Activated naive CD4-positive, alpha-beta T cell treated with anti-CD3 and anti-CD28 coated beads for 36 hours (primary cell): ENCODE measurements at places on chromosomes 2 and 18. TPM values are rescaled to one million over a fixed set of nuclear protein-coding genes. Genes with fewer than 3 reads are reported as not detected.

GRCh38 chr2:69169655-69170389 lies 156.8 kb downstream of the ANTXR1 start:
- H3K4me1 ChIP-seq, result no peaks in the 10 kb centered on the region
- no peak overlapping the region for H3K4me3 ChIP-seq
- H3K36me3 ChIP-seq, result no peaks in the 10 kb centered on the region
- no peak overlapping the region for H3K27ac ChIP-seq
- no peak for DNase-seq
- peaks cover 4% of the 10 kb centered on the region for H3K27me3 ChIP-seq

GRCh38 chr18:79393635-79394533 lies 1.8 kb upstream of the NFATC1 start:
- peak overlapping the region; percentile 74 for H3K4me3 ChIP-seq
- H3K27me3 ChIP-seq, result peaks cover 5% of the 10 kb centered on the region
- peaks cover 14% of the 10 kb centered on the region for H3K36me3 ChIP-seq
- peak overlapping the region; percentile 71 for H3K27ac ChIP-seq

- no peak overlapping the region for H3K27ac ChIP-seq
- peaks cover 3% of the 10 kb centered on the region for H3K4me1 ChIP-seq
- no peaks in the 10 kb centered on the region for H3K27me3 ChIP-seq
- H3K36me3 ChIP-seq, result no peaks in the 10 kb centered on the region
- H3K4me3 ChIP-seq, result no peak overlapping the region
- no peak for DNase-seq
Measured at GRCh38 chr2:109508556-109508955, 105.2 kb downstream of the SEPTIN10 start.

- no peak for DNase-seq
- H3K36me3 ChIP-seq, result no peaks in the 10 kb centered on the region
- H3K4me1 ChIP-seq, result no peaks in the 10 kb centered on the region
- no peak overlapping the region for H3K4me3 ChIP-seq
Measured at GRCh38 chr2:162591403-162592083, 247.0 kb downstream of the KCNH7 start.

DNA sequence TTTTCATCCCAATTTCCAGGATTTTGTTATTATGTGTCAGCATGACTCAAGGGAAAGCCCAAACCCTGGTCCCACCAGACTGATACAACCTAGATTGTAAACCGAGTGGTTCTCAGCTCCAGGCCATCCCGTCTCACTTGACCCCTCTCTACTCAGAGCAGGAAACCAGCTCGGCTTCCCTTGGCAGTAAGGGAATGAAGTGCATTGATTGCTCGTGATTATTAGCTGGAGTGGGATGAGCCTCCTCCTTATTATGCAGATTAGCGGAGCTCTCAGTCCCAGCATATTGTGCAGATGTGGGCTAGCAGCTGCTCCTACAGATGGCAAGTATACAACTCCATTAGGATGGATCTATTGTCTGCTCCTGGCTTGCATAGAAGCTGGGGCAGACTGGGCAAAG lies 167.6 kb downstream of the LNPK start:
- no peak overlapping the region for H3K27ac ChIP-seq
- peaks cover 23% of the 10 kb centered on the region for H3K27me3 ChIP-seq
- H3K36me3 ChIP-seq, result no peaks in the 10 kb centered on the region
- DNase-seq, result no peak
- H3K4me3 ChIP-seq, result no peak overlapping the region
- no peaks in the 10 kb centered on the region for H3K4me1 ChIP-seq

GRCh38 chr2:74286725-74287124 lies 56.5 kb downstream of the SLC4A5 start:
- H3K27me3 ChIP-seq, result no peaks in the 10 kb centered on the region
- no peaks in the 10 kb centered on the region for H3K36me3 ChIP-seq
- no peak overlapping the region for H3K4me3 ChIP-seq

- no peak overlapping the region for H3K4me3 ChIP-seq
- H3K36me3 ChIP-seq, result no peaks in the 10 kb centered on the region
- H3K4me1 ChIP-seq, result no peaks in the 10 kb centered on the region
- H3K27me3 ChIP-seq, result no peaks in the 10 kb centered on the region
- no peak for DNase-seq
- no peak overlapping the region for H3K27ac ChIP-seq
Measured at GRCh38 chr18:66931010-66931409, 327.1 kb upstream of the CDH19 start.

DNA sequence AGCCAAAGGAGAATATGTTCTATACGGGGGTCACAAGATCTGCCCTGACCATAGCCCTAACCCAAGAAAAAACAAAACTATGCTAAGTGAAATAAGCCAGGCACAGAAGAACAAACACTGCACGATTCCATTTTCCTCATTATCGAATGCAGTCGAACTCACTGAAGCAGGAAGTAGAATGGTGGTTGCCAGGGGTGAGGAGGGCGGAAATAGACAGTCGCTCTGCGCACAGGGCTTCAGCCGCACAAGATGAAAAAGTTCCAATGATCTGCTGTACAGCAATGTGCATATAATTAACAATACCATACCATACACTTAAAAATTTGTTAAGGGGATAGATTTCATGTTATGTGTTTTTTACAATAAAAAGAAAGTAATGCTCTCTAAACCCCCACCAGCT lies 257.7 kb downstream of the TXNL1 start:
- no peaks in the 10 kb centered on the region for H3K4me1 ChIP-seq
- peaks cover 3% of the 10 kb centered on the region for H3K27me3 ChIP-seq
- H3K27ac ChIP-seq, result no peak overlapping the region
- H3K4me3 ChIP-seq, result no peak overlapping the region

- H3K36me3 ChIP-seq, result no peaks in the 10 kb centered on the region
- peaks cover 10% of the 10 kb centered on the region for H3K4me1 ChIP-seq
- no peak overlapping the region for H3K27ac ChIP-seq
Measured at GRCh38 chr2:147512206-147512605, 332.6 kb upstream of the ACVR2A start.

GRCh38 chr18:21112140-21112473 lies 494 bp upstream of the ROCK1 start:
- H3K36me3 ChIP-seq, result peaks cover 3% of the 10 kb centered on the region
- H3K27me3 ChIP-seq, result no peaks in the 10 kb centered on the region
- H3K27ac ChIP-seq, result peak overlapping the region; percentile 82
- peak; percentile 55 for DNase-seq
- H3K4me1 ChIP-seq, result peaks cover 4% of the 10 kb centered on the region
- H3K4me3 ChIP-seq, result no peak overlapping the region

- DNase-seq, result no peak
- no peaks in the 10 kb centered on the region for H3K4me1 ChIP-seq
- H3K36me3 ChIP-seq, result no peaks in the 10 kb centered on the region
- no peak overlapping the region for H3K27ac ChIP-seq
- H3K4me3 ChIP-seq, result no peak overlapping the region
Measured at GRCh38 chr18:7904529-7904928, 337.4 kb downstream of the PTPRM start.

DNA sequence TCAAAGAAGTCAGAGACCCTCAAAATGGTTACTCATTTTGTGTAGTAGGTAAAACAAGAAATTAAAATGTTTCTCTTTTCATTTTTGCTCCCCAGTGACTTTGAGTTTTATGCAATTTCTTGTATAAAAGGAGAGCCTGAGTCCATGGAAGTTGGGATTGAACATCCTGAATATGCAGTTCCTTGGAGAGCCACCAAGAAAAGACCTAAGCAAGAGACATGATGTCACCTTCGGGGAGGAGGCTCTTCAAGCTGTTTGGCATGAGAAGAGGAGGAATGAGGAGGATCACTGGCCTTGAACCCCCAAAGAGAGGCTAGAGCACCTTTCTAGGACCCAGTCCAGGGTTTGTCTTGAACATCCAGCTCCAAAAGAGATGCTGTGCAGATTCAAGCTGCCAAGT lies 83.5 kb upstream of the STPG4 start:
- no peak overlapping the region for H3K27ac ChIP-seq
- no peaks in the 10 kb centered on the region for H3K36me3 ChIP-seq
- no peak overlapping the region for H3K4me3 ChIP-seq
- no peak for DNase-seq
- no peaks in the 10 kb centered on the region for H3K4me1 ChIP-seq

DNA sequence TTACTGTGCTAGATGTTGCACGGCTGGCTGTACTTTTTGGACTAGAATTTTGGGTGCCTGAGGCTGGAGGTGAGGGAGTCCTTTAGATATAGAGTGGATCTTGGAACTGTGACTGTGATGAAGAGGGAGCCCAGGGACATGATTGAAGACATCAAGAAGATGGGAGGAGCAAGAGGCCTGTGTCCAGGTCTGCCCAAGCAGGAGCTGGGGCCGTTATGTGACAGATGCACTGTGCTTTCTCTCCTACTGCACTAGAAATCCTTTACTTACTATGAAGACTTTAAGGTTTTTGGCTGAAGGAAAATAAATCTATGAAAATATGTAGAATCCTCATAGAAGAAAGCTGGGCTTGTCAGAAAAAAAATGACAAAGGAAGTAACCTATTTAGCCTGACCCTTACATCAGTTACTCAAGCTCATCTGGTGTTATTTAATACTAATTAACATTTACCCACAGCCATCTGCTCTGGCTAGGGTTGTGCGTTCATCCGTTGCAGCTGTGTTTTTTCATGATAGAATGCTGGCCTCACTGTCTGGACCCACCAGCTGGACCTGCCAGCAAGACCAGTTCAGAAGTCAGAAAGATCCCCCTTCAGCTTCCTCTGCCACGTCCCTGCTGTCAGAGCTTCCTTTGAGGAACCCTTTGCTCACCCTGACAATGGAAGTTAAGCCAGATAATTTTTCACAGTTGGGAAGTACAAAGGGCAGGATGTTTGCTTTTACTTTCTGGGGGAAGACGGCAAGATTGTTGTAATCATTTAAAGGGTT lies 16.7 kb downstream of the TSN start:
- no peaks in the 10 kb centered on the region for H3K4me1 ChIP-seq
- no peaks in the 10 kb centered on the region for H3K27me3 ChIP-seq
- peaks cover 4% of the 10 kb centered on the region for H3K36me3 ChIP-seq

Gene HS1BP3
- total RNA-seq, result 6.1 TPM

Gene APLF
- total RNA-seq, result 2.7 TPM

Gene OR6B2
- total RNA-seq, result not detected

Gene GKN2
- total RNA-seq, result not detected

Gene CXXC1
- total RNA-seq, result 71.5 TPM

Gene SP140L
- 41.8 TPM for total RNA-seq

Gene SAP130
- 20.4 TPM for total RNA-seq
